AG09309 (cell line): ENCODE measurements at places on chromosomes 1 and 21.
A peak's percentile ranks its signal among the peaks of the same experiment; 100 is the strongest.

DNA sequence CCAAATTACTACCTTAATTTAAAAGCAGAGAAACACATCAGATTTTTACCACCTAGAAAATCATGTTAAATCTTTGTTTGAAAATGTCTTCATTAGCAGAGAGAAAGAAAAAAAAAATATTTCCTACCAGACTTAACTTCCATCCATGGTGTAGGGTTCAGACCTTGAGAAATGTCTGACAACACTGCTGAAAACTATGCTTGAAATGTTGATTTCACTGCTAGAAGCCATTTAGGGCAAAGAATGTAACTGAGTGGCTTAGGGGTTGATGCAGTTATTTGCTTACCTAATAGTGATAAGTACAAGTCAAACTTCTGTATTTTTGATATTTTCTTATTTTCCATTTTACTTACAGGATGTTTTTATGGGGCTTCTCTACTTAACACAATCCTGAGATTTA is 495.6 kb upstream of the NEGR1 start:
- no peak for DNase-seq

- DNase-seq: peak; percentile 48
Observed at GRCh38 chr1:111507411-111508201, 4.2 kb upstream of the ADORA3 start.

DNA sequence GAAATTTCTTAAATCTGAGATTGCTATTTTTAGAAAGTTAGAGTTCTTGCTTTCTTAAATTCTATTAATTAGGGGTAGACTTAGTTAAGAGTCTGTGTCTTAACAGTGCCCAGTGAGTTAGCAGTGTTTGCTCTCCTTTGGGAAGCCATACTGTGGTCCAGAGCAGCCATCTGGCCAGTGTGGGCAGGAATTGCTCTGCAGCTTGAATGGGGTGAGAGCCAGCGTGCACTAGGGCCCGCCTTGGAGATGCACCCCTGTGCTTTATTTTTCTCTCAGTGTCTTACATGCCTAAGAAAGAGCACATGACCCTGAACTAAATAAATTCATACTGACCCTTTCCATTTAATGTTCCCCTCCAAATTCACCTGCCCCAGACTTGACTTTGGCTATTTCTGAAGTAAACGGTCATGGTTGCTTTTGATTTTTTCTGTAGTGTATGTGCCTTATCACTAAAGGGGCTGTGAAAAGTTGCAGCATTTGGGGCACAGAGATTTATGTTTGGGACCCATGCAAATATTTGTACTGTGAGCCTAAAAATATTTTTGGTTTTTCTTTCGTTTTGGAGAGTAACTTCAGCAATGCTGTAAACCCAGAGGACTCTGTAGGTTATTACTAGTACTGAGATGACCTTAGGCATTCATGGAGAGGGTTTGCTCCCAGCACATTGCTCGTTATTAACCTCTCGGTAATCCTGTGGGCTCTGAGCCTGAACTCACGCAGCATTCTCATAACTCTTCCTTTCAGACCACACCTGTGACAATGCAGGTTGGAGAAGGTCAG is 21.3 kb upstream of the KCNQ4 start:
- no peak for DNase-seq

- DNase-seq: no peak
Observed at GRCh38 chr1:45673956-45674355, 12.4 kb downstream of the GPBP1L1 start.

- DNase-seq: peak; percentile 71
Observed at GRCh38 chr1:22753481-22753971, 42.9 kb downstream of the EPHB2 start.

DNA sequence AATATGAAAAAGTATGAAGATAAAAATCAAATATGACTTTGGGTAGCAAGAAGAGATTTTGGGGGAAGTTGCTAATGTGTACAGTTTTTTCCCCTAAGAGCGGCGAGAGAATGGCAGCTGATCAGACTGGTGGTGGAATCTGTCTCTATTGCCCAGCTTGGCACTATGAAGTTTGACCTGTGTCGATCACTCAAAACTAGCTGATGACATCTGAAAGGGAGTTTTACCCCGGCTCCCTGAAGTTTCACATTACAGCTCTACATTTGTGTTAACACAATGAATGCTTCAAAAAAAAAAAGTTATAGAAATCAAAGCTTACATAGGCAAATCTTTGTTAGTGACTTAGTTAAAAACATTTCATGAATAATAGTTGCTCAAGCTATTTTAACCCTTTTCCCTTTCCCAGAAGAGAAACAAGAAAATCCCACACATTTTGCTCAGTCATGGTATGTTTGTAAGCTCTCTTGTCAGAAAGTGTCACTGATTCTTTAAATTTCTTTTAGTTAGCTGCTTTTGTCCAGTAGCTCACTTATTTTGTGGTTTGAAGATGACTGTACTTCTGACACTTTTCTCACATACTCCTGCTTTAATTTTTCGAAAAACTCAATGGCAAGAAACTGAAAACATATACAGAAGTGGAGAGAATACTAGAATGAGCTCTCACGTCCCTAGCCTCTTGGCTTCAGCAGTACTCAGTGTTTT is 41.3 kb downstream of the DYRK1A start:
- no peak for DNase-seq

GRCh38 chr1:75392278-75392677 is 218.6 kb downstream of the SLC44A5 start:
- DNase-seq: no peak

GRCh38 chr21:38804789-38805327 is 871 bp upstream of the ETS2 start:
- no peak for DNase-seq

DNA sequence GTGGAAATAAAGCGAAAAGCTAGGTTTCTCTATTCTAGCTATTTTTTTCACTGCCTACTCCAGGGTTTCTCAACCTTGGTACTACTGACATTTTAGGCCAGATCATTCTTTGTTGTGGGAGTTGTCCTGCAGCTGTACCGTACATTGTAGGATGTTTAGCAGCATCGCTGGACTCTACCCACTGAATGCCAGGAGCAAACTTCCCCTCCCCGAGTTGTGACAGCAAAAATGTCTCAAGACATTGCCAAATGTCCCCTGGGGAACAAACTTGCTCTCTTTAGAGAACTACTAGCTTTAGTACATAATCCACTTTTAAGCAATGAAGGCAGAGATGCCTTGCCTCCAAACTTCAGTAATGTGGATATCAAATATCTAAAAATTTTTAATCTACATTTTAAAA is 122.8 kb downstream of the PLPPR5 start:
- no peak for DNase-seq

DNA sequence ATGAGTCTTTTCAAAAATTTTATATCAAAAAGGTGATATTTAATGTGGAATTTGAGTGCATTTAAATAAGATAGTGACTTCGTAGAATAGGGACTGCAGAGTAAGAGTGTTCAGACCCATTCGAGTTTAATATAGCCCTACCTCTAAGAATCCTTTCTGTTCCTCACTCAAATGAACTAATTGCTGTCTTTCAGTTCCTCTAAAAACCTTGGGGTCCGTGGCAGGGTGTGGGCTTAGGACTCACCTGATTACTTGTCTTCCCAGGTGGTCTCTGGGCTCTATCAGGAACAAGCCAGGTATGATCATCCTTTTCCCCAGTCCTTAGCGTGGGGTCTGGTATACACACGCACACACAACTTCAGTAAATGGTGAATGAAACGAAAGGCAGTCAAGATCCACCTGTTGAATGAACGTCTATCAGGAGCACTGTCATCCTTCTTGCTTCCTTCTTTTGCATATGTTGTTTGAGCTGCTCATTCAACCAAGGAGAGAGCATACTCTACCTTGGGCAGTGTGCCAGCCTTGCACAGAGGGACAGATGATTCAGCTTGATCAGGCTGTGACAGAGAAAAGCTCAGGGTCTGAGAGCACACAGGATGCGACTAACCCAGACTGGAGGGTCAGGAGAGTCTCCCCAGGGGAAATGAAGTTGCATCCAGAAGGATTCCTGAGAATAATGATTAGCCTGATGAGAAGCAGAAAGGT is 1.2 kb upstream of the RNF11 start:
- no peak for DNase-seq

GRCh38 chr1:27102707-27103468 is 52.0 kb downstream of the SLC9A1 start:
- no peak for DNase-seq

DNA sequence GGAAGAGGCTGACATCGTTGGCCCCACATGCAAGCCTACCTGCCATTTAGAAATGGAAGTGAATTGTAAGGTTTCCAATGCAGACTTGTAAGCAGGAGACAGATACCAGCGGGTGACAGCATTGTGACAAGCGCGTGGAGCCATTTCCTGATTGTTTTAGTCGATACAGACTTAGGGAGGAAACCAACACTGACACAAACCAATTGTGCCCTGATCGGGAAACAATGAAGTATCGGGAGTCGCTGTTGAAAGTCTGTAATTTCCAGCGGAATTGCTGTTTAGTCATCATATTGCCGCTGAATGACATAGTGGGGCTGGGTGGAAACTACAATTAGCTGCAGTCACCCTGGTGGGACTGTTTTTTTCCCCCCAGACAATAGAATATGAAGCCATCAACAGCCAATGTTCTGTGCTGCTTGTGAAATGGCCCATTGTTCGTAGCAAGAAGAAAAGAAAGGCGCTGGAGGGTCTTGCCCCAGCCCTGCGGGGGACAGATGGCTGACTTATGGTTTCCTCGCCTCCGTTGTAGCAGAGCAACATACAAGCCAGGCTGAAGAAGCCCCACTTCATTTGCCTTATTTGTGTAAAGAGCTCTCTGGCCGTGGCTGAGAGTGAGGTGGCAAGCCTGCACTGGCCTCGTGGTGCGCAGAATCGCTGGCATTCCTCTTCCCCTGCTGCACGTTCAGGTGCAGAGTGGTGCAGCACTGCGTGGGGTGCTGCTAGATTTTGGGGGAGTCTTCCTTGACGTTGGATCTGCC is 462.7 kb downstream of the CAMTA1 start:
- DNase-seq: no peak

DNA sequence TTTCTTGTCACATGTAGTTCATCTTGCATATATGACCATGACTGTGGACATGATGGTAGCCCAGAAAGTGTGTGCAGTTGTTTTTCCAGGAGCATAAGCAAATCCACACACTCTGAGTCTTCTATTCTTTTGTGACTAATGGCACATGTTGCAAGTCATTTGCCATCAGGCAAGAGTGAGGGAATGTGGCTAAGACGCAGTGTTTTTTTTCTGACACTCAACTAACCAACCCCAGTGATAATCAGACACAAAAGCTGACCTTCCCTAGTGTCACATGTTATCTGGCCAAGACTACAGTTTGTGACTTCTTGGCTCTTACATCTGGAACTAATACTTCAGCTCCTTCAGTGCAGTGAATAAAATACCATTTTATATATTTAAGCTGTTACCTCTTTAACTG is 108.8 kb downstream of the ITSN1 start:
- DNase-seq: peak; percentile 2

DNA sequence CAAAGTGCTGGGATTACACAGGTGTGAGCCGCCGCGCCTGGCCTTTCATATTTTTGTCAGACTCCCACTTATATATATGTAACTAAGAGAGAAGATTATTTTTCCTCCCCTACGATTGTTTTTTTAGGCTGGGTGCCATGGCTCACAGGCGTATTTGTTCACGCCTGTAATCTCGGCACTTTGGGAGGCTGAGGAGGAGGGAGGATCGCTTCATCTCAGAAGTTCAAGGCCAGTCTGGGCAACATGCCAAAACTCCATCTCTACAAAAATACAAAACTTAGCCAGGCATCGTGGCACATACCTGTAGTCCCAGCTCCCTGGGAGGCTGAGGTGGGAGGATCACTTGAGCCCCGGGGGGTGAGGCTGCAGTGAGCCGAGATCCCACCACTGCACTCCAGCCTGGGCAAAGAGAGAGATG is 23.9 kb upstream of the ITLN2 start:
- DNase-seq: no peak

DNA sequence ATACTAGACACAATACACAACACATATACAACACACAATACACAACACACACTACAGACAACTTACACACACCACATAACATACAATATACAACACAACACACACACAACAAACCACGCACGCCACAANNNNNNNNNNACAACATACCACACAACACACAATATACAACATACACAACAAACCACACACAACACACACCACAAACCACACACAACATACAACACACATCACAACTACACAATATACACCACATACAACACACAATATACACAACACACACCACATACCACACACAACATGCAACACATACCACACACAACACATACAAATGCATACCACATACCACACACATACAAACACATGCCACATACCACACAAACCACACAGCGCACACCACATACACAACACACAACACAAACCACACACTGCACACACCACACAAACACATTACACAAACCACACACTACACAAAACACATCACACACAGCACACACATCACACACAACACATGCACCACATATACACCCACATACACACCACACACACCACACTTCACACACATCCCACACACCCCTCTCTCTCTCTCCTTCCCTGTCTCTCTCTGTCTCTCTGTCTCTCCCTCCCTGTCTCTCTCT is 108.3 kb downstream of the ETS2 start:
- DNase-seq: no peak

DNA sequence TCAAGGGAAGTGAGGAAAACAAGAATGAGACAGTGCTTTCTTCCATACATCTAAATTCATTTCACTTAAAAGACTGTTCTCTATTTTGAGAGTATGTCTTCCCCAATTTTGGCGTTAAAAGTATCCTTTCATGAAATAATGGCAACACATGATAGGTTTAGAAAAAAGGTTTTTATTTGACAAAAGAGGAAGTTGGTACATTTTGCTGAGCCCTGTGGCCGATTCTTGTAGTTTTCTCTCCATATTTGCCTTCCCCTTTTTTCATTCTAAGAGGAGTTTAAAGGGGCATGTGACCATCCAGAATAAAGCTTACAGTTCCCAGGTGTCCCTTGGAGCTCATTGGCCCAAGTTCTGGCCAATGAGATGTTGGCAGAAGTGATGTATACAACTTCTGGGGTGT is 140.4 kb upstream of the KCNE2 start:
- DNase-seq: no peak

- no peak for DNase-seq
Observed at GRCh38 chr1:45753248-45754037, 3.0 kb upstream of the IPP start.

DNA sequence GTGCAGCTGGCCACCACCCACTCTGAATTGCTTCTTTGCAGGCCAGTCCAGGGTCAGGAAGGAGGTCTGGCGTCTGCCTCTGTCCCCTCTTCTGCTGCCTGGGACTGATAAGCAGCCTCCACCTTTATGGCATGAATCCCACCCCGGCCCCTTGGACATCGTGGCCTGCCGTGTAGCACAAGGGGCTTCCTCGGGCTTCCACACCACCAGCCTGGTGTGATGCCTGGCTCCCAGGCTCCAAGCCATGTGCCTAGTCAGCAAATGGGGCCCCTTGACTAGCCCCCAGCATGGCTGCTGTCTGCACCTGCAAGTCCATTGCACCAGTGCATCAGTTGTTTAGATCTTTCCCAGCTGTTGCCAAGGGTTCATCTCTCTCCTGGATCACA is 9.9 kb upstream of the ARF1 start:
- no peak for DNase-seq

DNA sequence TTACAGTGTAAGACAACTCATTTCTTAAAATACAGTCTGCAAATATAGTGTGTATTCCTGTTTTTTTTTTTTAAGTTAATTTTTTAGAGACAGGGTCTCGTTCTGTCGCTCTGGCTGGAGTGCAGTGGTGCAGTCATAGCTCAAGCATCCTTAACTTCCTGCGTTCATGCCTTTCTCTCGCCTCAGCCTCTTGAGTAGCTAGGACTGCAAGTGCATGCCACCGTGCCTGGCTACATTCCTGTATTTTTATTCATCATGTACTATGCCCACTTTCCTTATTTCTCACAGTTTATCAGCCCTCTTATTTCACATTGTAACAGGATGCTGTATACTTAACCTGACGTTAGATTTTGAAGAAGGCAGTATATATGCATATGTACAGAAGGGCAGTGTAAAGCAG is 26.7 kb downstream of the MIER1 start:
- no peak for DNase-seq
